ENCODE measurements at places on chromosomes 11 and 22.

GRCh38 chr11:46611526-46612304, 5.3 kb downstream of the HARBI1 start:
- DNase-seq, result no peak

DNA sequence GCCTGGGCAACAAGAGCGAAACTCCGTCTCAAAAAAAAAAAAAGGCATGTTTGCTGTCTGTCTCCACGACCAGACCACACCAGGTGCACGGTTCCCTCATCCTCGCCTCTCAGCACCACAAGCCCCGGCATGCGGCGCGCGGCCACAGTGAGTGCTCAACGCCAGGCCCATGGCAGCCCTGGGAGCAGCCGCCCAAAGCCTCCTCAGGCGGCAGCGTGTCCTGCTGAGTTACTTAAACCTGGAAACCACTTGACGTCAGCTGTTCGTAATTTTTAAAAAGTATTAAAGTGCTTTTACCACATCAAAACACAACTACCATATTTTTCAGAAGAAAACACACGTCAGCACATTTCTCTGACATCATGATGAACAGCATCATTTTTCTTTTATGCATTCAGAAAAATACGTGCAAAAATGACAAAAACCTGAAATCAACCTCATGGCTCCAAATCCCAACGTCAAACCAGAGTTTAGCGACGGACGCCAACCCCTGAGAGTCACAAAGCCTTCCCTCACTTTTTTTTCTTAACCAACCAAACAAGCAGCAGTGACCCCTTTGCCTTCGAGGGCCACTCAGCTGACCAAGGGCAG, 2.1 kb downstream of the DEAF1 start:
- DNase-seq, result no peak

- DNase-seq, result no peak
Measured at GRCh38 chr11:99098258-99098657, 77.5 kb downstream of the CNTN5 start.

- DNase-seq, result no peak
Measured at GRCh38 chr22:19814428-19814827, 40.2 kb downstream of the GNB1L start.

Measured in activated CD8-positive, alpha-beta memory T cell treated with anti-CD3 and anti-CD28 coated beads for 4 hours (primary cell).